Esophagus squamous epithelium (tissue), 5 donors: ENCODE measurements at places on chromosomes 7 and 10.

DNA sequence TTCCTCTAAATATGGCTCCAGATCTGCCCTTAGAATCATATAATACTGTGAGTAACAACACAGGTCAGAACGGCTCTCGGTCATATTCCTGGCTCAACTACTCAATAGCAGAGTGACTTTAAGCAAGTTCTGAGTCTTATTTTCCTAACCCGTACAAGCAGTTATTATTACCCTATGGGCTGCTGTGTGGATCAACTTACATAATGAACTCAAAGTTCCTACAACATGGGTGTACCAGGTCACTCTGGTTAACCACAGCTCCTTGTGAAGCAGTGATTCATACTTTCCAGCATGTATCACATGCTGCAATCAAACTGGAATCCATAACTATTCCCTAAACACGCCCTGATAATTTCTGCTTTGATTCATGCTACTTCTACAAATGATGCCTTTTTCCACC is 107.3 kb downstream of the LRRN3 start:
- no peak for DNase-seq

- no peak for DNase-seq
These were observed 495.1 kb downstream of the AUTS2 start for GRCh38 chr7:70093205-70093904.

- no peak for DNase-seq
These were observed 68.6 kb downstream of the PON1 start for GRCh38 chr7:95255691-95256090.

DNA sequence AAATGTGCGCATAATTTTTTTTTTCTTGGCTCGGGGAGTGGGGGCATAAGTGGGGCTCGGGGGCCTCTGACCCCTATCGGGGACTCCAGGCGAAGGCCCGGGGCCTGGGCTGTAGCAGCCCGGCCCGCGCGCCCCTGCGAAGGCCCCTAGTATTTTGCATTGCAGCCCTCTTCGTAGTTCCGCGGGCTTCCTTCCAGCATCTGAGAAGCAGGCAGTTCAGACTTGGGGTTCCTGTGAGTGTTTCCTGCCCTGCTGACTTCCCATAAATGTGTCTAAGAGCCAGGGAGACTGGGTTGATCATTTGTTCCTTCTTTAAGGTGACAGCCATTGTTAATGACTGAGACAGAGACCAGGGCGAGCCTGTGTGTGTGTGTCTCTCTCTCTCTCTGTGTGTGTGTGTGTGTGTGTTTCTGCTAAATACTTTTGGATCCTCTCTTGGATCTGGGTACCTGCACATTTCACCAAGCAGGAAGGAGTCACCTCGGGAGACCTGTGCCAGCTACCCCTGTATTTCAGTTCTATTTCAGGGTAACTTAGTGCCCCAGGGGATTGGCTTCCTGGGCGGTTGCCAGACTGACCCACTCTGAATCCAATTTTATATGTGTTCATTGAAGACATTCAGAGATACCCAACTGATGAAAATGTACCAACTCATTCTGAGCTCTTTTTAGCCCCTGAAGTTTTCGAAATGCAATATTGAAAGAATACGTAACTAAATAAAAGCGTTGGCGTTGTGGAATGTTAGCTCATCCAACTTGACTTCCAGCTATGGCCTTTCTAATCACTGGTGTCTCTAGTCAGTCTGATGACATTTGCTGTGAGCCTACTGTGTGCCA is 805 bp downstream of the MSRB2 start:
- DNase-seq = no peak

- no peak for DNase-seq
These were observed 182.8 kb upstream of the TNS3 start for GRCh38 chr7:47764746-47765145.

DNA sequence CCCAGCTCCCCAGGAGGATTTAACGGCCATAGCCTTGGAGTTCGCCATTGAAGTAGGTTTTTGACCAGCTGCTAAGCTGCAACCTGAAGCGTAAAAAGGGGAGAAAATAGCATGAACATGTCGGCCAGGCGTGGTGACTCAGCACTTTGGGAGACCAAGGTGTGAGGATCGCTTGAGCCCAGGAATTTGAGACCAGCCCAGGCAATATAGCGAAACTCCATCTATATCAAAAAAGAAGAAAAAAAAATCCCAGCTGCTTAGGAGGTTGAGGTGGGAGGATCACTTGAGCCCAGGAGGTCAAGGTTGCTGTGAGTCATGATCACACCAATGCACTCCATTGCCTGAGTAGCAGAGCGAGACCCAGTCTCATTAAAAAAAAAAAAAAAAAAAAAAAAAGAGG is 32.2 kb upstream of the MCU start:
- DNase-seq = no peak
